ENCODE measurements at places on chromosomes 1 and 21.

- no peak for DNase-seq
These were observed 187.1 kb downstream of the CAMTA1 start for GRCh38 chr1:6972399-6972798.

DNA sequence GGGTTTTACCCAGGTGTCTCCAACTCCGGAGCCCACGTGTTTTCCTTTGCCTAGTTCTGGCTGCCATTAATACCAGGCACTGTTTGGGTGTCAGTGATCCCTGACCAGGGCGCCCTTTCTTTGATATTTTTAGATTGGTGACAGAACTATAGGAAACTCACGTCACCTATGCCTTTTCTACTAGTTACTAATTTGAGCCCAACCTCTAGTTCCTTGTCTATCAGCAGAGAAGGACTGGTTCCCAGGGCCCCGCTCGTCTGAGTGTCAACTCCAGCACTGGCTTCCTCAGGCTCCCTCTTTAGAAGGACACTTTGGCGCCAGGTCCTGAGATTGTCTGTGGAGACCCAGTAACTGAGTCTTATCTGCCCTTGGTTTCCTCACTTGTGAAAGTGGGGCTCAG, 9.4 kb downstream of the MFN2 start:
- DNase-seq, result no peak

- peak; percentile 72 for DNase-seq
These were observed at the start of gene PPFIA4 for GRCh38 chr1:203026031-203026665. TSS of gene PPFIA4 (plus strand) at chr1:203026491. CDS start at chr1:203039009, 12,518 bp downstream.

GRCh38 chr1:110798691-110799256, 74.2 kb upstream of the CD53 start:
- no peak for DNase-seq

GRCh38 chr1:23108918-23109533, 59.6 kb downstream of the LUZP1 start:
- no peak for DNase-seq

DNA sequence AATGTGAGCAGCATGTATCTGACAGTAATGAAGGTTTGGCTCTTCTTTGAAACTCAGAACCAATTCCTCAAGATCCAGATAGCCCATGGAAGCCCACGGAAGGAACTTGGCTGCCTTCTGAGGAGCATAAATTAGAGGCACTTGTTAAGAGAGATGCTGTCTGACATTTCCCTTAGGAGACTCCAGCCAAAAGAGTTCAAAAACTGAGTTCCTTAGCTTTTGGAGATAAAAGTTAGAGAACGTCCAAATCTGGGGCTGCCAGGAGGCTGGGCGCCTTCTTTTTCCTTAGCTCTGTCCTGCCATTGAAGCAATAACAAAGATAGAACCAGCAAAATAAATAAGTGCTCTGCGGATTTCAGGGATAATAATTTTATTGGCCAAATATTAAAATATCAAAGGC, 439.6 kb upstream of the USP24 start:
- DNase-seq, result no peak

DNA sequence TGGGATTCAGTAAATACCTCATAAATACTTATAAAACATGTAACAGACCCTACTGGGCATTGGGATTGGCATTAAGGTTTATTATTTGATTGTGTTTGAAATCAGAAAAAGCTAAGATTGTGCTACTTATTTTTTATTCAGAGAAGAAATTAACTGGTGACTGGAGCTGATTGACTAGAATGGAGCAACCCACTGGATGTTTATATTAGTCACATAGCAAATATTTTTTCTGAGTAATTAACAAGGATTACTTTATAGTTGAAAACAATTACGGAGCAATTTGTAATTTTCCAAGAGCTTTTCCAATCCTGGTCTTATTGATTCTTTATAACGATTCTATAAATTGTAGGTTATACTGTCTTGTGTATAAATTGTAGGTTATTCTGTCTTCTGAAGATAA, 208.7 kb downstream of the HLX start:
- DNase-seq, result no peak

DNA sequence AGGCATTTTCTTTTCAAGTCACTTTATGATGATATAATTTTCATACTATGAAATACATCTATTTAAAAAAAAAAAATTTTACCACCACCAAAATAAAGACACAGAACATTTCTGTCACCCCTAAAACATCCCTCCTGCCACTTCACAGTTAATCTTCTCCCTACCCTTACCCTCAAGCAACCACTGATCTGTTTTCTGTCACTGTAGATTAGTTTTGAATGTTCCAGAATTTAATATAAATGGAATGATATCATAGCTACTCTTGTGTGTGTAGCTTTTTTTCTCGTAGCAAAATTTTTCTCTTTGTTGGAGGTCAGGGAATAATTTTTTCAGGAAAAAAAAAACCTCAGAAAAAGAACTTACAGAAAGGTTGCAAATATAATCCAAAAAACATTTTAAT, 152.7 kb downstream of the RHOU start:
- DNase-seq, result no peak

GRCh38 chr1:41536361-41536802, 51.9 kb upstream of the EDN2 start:
- no peak for DNase-seq

GRCh38 chr1:186950547-186950946, 121.8 kb downstream of the PLA2G4A start:
- no peak for DNase-seq

DNA sequence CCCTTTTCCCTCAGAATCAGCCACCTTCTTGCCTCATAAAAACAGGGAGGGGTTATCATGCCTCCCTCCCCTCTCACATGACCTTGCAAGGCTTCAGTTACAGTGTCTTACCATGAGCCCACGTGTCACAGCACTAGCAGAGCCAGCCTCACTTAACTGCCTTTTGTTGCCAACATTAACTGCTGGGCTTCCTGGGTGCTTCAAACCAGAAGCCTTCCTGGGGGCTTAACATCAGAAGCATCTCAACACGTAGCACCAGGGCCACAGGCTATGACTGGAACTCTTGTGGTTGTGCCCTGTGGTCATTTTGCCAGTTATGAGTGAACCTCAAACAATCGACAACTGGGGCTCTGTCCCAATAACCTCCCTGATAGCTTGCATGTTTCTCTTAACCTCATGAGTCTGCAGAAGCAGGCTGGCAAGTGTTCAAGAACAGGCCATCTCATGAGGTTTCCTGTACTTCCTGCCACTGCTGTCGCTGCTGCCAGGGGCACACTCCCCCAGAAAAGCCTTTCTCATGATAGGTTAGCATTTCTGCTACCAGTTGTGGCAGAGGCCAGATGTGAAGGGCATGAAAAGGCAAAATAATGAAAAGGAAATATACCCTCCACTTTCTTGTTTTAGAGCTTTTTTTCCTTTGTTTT, 132.2 kb downstream of the GLUL start:
- no peak for DNase-seq

DNA sequence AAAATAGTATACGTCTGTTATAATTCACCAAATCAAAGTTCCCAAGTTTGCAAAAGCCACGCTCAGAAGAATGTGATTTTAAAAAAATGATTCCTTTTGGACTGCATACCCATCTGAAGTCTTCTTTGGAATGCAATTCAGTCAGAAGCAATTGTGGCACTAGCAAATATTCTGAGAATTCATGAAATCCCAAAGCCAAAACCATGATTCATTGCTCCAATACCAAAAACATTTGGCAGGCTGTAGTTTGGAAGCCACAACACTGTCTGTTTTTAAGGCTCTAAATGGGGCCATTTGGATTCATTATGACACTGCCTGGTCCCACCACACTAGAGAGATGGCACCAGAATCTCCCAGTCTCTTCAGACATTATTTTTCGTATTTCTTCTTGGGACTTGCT, 21.8 kb upstream of the LRRC53 start:
- no peak for DNase-seq

GRCh38 chr21:17432732-17433057, 80.1 kb upstream of the CXADR start:
- DNase-seq, result no peak

DNA sequence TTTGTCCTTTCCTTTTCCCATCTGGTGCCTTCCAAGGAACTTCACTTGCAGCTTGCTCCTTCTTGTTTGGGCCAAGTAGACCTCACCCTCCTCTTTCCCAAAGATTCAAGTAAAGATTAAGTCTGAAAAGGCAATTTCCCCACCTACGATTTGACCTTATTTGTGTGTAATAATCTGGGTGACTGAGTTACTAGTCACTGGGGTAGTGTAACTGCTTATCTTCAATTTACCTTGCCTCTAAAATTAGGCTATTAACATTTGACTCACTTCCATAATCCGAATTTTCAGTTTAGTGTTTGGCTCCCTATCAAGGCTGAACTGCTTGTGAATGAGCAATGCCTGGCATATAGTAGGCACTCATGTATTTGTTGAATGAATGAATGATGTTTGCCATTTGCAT, 59.6 kb downstream of the PLA2G4A start:
- DNase-seq, result no peak

GRCh38 chr1:71311376-71311775, 230.5 kb upstream of the ZRANB2 start:
- no peak for DNase-seq

- DNase-seq, result no peak
These were observed 125.5 kb downstream of the PTPN14 start for GRCh38 chr1:214425716-214426425.

GRCh38 chr1:166601650-166602278, 237.5 kb upstream of the POGK start:
- DNase-seq, result no peak

- no peak for DNase-seq
These were observed 5.3 kb downstream of the DTL start for GRCh38 chr1:212040629-212041412.

GRCh38 chr21:28509031-28509430, 483.6 kb downstream of the LTN1 start:
- DNase-seq, result no peak

GRCh38 chr1:191760016-191760415, 398.2 kb upstream of the RGS18 start:
- DNase-seq, result no peak

DNA sequence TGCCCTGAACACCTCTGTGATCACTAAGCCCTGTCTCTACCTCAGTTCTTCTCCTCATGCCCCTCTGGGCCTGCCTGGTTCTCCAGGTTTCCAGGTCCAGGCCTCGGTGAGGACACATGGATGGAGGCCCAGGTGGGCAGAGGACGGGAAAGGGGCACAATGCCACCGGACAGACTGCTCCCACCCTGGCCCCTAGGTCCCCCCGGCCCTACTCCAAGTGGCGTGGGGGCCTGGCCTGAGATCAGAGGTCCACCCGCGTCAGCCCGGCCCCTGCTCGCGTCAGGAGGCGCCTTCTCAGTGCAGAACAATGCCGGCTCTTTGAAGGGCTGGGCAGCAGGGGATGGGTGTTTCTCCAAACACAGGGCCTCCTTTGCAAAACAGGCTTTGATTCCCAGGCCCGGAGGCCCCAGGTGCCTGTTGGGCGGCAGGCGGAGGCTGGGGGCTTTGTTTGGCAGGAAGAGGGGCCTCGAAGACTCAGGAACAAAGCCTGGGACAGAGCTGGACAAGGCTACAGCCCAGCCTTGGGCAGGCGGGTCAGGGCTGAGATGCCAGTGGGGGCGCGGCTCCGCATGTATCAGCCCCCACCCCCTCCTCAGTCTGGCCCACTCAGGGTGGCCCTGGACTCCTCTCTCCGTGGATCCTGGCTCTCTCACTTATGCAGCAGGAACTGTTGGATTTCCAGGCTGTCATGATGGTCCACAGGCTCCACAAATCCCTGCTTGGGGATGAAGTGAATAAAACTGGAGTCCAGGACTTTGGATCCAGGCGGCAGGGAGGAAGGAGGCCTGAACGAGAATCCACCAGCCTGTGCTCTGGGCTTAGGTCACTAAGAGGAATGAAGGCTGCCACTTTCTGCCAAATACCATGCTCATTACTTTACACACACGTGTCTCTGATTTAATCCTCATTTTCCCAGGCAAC, 77.4 kb upstream of the SLC2A1 start:
- no peak for DNase-seq

GRCh38 chr1:23597635-23598388, 38.5 kb upstream of the ID3 start:
- no peak for DNase-seq

DNA sequence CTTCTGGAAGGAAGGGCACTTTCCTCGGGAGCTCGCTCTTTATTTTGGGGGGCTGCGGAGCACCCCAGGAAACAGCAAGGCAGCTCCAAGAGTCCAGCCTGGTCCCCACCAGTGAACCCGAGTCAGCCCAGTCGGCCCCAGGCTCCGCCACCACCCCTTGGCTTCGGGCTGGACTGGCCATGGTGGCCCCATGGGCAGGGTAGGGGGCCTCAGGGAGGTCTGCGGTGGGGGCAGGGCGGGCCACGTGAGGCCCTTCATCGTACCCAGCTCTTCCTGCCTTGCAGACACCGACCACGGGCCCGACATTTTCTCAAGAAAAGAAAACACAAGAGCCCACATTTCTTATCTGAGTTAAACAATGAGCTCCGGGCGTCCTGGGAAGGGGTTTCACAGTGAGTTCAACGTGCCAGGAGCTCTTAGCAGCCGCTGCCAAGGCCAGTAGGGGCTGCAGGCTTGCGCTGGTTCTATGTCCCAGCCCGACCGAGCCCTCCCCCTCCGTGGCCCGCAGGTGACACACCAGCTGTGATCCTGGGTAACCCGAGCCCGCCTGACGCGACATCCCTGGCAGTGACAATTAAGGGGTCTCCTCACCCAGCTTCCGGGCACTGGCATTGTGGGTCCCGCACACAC, 66.2 kb downstream of the PRDM16 start:
- no peak for DNase-seq

DNA sequence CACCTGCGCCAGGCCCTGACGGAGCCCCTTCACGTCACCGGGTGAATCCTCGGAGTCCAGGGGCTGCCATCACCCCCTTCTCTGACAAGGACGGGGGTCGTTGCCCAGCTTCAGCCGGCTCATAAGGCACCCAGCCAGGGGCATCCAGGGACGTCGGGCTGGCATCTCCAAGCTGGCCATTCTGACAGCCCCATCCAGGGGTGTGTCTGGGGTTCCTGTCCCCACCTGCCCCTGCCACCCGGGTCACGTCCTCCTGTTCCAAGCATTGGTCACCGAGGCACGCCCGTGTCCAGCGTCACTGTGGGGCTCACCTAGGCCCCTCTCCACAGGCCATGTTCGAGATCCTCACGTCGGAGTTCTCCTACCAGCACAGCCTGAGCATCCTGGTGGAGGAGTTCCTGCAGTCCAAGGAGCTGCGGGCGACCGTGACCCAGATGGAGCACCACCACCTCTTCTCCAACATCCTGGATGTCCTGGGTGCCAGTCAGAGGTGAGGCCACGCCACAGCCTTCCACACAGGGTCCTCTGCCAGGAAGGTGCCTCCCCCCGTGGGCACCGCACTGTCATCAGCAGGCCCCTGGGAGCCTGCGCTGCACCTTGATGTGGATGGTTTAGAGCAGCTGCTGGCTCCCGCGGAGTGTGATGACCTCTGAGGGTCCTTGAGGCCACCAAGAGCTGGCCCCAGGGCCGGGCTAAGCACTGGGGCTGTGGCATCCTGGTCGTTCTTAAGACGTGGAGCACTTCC, 14.8 kb downstream of the ARHGEF16 start:
- no peak for DNase-seq

- no peak for DNase-seq
These were observed 357.8 kb upstream of the SGIP1 start for GRCh38 chr1:66176012-66176715.

- no peak for DNase-seq
These were observed 195.0 kb downstream of the KCNK2 start for GRCh38 chr1:215277532-215277931.

GRCh38 chr1:17676387-17677060, 78.6 kb upstream of the ACTL8 start:
- DNase-seq, result no peak
